ENCODE measurements at places on chromosomes 2 and 18.

GRCh38 chr2:144152817-144153271 is 367.1 kb downstream of the ZEB2 start:
- no peak for DNase-seq

- DNase-seq: no peak
Measured at GRCh38 chr2:182929972-182930371, 63.5 kb upstream of the FRZB start.

GRCh38 chr2:3638456-3638810 is 19.6 kb upstream of the ALLC start:
- no peak for DNase-seq

DNA sequence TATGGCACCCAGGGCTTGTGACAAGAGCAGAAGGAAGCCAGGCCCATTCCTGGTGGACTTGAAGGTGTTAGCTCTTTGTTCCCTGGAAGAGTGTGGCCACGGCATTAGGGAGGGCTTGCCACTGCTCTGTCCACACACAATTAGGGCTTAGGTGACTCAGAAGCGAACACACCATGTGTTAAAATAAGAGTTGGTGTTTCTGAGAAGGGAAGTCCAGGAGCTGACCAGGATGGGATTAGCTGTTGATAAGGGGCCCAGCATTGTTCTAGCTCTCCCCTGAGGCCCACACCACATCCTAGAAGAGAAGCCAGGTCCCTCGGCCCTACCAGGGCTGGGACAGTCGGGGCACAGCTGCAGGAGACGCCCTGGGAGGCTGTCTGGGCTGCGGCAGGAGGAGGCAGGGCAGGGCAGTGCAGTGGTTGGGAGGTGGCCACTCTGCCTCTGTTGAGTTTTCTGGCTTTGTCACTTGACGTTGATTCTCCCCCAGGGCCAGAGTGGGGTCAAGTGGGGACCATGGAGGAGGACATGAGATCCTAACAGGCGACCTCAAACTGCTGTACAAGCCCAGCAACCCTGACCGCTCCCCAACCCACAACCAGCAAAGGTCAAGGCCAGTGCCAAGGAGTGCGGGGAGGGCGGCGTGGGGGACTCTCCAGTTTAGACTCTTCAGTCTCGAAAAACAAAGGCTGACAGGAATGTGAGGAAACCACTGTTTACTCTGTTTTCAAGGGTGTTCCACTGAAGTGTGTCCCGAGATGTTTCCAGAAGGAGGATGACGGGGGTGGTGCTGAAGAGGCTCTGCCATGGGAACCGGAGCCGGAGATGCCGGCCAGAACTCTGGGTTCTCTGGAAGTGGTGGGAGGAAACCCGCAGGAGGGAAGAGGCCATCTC is 16.8 kb downstream of the GNLY start:
- no peak for DNase-seq

DNA sequence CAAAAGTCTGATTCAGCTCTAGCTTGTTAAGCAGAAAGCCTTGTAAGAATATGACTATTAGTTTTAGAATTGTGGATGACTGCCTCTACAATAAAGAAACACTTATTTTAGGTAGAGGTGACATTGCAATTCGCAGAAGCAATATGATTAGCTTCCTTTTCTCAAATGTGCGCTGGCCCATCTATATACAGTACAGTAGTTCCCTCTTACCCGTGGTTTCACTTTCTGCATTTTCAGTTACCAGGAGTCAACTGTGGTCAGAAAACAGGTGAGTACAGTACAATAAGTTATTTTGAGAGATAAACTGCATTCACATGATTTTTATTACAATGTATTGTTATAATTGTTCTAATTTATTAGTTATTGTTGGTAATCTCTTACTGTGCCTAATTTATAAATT is 405.1 kb downstream of the GPD2 start:
- DNase-seq: no peak

- no peak for DNase-seq
Measured at GRCh38 chr2:166957686-166958085, 69.4 kb downstream of the XIRP2 start.

GRCh38 chr18:8883409-8883668 is 178.0 kb downstream of the MTCL1 start:
- DNase-seq: no peak

DNA sequence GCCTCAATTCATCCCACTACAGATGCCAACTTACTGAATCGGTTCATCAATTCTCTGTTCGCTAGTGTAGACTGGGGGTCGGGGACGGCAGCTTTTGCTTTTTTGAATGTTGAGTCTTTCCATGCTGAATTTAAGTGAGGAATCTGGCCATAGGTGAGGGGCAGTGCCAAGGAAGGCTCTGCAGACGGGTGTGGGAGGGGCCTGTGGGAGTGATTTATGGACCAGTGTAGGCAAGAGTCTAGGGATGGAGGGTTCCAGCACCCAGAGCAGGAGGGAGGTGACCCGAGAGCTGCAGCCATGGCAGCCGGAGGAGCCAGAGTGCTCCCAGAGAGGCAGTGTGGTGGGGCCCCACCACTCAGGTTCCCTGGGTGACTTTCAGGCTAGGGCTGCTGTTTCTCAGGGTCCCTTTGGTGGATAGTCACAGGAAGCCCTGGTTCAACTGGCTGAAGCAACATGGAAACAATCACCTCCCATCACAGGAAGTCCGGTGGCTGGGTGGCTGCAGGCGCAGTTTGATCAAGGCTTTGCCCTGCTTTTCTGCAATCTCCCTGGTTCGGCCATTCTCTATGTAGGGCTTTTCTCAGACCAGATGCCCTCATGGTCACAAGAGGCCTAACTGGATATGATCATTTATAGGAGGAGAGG is 16.9 kb upstream of the TEX44 start:
- DNase-seq: no peak

GRCh38 chr2:56271275-56271674 is 87.5 kb downstream of the CCDC85A start:
- DNase-seq: no peak

- no peak for DNase-seq
Measured at GRCh38 chr2:236343400-236344161, 79.4 kb upstream of the ASB18 start.

- DNase-seq: no peak
Measured at GRCh38 chr2:190526105-190526750, 8.3 kb downstream of the NEMP2 start.

- no peak for DNase-seq
Measured at GRCh38 chr2:133346654-133347053, 221.6 kb downstream of the NCKAP5 start.

- no peak for DNase-seq
Measured at GRCh38 chr2:44793322-44793870, 148.1 kb upstream of the SIX3 start.

- no peak for DNase-seq
Measured at GRCh38 chr18:10475654-10476291, 21.3 kb downstream of the APCDD1 start.

DNA sequence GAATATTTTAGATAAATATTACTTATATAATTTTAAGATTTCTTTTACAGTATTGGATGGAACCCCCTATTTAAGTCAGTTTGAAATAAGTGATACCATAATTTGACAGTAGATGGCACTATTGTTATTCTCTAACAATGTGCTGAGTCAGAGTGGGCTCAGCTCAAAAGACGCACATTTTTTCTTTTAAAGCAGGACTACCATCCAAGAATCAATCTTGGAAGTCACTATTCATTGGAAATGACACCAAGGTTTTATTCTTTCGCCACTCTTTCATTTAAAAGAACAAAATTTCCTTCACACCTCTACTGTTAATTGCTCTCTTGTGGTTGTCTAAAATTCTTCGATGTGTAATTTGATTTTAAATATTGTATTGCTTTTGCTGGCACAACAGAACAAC is 32.6 kb upstream of the SPAG16 start:
- no peak for DNase-seq

GRCh38 chr2:241739651-241740050 is 5.2 kb downstream of the D2HGDH start:
- no peak for DNase-seq

DNA sequence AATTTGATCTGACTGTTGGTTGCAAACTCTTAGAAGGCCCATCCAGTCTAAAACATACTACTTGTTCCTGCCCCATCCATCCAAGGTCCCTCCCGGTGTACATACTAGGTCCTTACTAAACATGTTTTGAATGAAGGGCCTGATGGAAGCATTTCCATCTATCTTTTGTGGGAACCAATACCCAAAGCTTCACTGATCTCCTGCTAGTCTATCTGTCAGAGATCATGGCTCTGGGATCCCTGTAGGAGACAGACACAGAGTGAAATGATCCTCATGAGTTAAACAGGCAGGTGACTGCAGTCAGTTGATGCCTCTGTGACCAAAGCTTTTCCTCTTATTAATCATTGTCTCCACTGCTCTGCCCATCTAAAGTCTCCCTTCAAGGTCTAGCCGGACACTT is 115.0 kb downstream of the ST6GAL2 start:
- no peak for DNase-seq

GRCh38 chr2:177270531-177270930 is 6.0 kb upstream of the NFE2L2 start:
- DNase-seq: no peak

- DNase-seq: no peak
Measured at GRCh38 chr2:155364766-155365165, 666.3 kb downstream of the KCNJ3 start.

- DNase-seq: no peak
Measured at GRCh38 chr2:54629390-54629789, 94.1 kb upstream of the EML6 start.

GRCh38 chr2:241540771-241541561 is 17.6 kb upstream of the BOK start:
- peak; percentile 37 for DNase-seq

DNA sequence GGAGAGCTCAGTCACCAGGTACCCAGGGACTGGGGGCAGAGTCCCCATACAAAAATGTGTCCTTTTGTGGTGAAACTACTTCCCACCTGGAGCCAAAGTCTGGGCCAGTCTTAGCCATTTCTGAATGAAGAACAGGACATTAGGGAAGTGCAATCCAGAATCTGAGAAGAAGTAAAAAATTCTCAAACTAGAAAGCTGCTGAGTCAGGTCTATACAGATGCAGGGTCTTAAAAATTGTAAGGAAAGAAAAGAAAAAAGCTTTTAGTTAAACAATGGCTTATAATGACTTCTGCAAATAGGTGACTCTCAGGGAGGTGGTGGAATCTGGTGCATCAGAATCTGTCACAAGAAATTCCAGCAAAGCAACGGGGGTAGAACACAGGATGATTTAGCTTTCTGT is 13.5 kb downstream of the ZBTB7C start:
- DNase-seq: no peak

DNA sequence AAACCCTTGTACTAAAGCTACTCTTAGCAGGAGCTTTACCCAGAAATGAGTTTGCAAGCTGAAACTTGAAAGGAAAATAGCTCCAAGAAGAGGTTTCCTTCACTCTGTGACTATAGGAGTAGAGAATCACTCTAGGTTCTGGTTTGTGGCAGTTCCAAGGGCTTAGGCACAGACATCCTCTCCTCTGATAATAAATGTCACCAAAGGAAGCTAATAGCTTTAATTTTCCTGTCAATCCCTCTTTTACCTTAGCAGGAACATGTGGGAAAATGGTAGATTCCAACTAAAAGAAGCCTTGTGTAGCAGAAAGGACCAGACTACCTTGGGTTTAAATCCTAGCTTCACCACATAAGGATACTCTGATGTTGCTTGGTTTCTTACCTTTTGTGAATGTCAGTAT is 104.0 kb downstream of the FSHR start:
- no peak for DNase-seq

DNA sequence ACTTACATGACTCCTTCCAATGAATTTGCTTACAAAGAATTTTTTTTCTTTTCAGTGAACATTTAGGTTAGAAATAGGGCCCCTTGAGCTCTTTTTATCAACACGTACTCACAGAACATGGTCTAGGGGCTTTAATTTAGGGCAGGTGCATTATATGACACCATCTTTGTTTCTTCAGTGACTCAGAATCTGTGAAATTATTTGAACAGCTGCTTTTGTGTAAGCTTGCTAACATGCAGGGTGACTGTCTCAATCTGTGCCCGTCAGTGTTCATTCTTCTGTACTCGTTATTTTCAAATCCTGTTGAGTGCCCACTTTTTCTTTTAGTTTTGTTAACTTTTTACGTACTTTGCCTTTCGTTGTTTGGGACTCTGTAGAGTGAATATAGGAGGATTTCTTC is 52.8 kb upstream of the CABYR start:
- no peak for DNase-seq

DNA sequence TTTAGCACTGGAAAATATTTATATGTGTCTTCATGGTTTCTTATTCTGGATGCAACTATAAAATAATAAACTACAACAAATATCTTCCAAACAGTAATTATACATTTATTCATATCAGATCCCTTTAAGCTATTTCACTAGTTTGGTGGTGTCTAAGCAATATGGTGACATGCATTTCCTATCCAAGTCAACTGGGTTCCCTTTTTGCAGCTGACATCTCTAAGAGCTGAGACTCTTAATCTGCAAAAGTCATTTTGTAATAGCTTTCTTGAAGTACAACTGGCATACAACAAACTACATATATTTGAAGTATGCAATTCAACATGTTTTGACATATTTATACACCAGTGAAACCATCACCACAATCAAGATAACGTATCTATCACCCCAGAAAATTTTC is 59.9 kb upstream of the SLC1A4 start:
- no peak for DNase-seq

- no peak for DNase-seq
Measured at GRCh38 chr2:14673351-14673875, 40.9 kb downstream of the LRATD1 start.

DNA sequence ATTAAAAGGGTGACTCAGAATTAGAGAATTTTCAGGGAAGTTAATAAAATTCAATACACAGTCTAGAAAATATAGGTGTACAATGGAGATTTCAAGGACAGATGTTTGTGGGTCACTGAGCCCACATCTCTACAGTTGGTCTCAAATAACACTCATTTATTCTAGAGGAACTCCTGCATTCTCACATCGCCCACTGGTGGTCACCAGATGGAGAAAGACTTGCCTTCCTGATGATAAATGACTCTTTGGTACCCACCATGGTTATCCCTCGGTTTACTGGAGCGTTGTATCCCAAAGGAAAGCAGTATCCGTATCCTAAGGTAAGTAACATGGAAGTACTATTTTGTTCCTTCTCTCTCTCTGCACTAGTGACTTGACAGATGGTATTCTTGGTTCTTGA is 1297.1 kb downstream of the DPP10 start:
- DNase-seq: no peak

- no peak for DNase-seq
Measured at GRCh38 chr18:50853863-50854271, 25.1 kb upstream of the ME2 start.

- DNase-seq: no peak
Measured at GRCh38 chr2:207477896-207478295, 51.9 kb upstream of the CREB1 start.
